AG10803 (cell line): ENCODE measurements at places on chromosomes 12 and 14.
A peak's percentile ranks its signal among the peaks of the same experiment; 100 is the strongest.

- no peak for DNase-seq
These were observed 4.0 kb downstream of the ASCL1 start for GRCh38 chr12:102961466-102961855.

DNA sequence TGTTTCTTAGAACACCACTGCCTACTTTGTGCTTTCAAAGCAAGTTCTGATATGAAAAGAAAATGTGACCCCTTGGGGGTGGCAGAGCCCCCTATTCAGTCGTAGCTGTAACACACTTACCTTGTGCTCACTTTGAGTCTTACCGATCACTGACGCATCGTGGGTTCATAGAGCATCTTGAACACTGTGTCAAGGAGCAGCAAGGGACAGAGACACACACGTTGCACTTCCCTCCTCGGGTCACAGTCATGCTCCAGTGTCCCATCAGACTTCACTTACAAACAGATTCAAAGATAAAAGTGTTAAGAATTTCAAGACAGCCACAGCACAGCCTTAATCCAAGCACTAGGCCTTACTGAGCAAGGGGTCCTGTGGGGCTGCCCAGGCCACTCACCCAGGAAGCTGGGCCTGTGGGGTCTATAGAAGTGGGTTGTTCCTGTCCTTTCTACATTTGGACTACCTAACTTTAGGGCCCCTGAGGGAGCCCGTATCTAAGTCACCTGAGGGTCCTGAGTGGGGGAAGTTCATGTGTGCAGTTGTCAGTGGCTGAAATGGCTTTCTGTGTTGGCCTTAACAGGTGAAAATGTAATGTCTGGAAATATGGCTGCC is 75.4 kb upstream of the BDKRB2 start:
- DNase-seq: no peak

DNA sequence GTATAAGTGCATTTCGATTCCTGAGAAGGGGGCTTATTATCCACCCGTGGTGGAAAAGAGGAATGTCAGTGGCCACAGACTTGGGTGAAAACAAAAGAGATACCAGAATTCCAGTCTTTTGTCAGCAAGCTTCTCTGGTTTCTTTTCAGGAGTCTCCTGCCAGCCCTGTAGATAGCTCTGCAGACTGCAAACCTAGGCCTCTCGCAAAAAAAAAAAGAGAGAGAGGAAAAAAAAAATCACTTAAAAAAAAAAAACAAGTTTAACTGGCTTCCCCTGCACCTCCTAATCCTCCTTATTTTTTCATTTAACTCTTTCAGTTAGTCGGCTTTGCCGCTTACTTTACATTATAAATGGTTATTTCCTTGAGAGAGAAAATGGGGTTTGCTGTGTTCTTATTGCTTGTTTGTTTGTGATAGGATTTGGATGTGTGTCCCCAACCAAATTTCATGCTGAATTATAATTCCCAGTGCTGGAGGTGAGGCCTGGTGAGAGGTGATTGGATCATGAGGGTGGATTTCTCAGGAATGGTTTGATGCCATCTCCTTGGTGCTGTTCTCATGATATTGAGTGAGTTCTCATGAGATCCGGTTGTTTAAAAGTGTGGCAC is 170.0 kb downstream of the BCL11B start:
- DNase-seq: no peak

GRCh38 chr14:80575763-80576162 is 364.5 kb upstream of the DIO2 start:
- no peak for DNase-seq

DNA sequence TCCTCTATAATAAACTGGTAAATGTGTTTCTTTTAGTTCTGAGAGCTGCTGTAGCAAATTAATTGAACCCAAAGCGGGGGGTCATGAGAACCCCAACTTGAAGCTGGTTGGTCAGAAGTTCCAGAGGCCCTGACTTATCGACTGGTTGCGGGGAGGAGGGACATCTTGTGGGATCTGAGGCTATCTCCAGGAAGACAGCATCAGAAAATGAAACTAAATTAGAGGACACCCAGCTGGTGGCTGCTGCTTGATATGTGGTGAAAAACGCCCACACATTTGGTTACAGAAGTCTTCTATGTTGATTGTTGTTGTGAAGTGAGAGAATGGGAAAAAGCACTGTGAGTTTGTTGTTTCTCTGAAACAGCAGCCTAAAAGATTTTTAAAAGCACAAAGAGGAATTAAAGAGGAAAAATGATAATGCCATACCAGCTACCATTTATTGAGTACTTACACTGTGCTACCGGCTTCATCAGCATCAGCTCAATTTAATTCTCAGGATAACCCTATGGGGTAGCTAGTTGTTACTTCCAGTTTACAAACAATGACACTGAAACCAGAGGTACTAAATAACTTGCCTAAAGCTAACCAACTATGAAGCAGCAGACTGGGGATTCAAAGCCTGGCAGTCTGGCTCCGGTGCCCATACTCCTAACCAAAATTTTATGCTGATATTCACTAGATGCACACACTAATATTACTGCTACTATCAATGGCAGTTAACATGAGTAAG is 24.3 kb downstream of the DDX24 start:
- DNase-seq: no peak

GRCh38 chr12:111086947-111087700 is 166.7 kb upstream of the MYL2 start:
- no peak for DNase-seq

- DNase-seq: no peak
These were observed 36.5 kb downstream of the SCFD1 start for GRCh38 chr14:30658645-30659044.

DNA sequence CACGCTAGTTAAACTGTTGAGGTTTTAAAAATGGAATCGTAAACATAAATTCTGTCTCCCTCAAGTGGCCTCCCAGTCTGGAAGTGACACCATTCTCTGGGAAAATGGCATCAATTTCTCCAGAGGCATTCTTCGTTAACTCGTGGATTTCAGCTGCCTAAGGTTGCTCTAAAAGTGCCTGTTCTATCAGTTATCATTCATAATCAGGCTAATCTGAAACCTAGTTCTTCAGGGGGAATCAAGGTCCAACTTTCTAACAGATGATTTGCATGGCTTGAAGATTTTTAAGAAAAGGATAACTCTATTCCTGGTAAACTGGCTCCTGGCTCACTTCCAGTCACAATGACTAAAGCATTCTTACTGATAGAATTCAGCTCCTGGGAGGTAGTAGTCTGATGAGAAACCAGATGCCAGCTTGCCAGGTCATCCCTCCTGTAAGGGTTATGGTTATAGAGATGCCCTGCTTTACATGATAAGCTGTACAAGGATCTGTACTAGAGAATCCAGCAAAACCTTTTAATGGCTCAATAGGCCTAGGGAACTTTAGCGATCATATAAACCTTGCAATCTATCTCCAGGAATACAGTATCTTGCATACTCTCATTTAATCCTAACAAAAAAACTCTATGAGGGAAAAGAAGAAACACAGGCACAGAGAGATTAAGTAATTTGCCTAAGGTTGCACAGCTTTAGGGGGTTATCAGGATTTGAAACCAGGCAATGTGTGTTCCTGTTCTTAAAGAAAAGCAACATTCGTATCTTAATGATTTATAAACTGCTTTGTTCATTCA is 1.5 kb downstream of the L3HYPDH start:
- DNase-seq: peak; percentile 93

DNA sequence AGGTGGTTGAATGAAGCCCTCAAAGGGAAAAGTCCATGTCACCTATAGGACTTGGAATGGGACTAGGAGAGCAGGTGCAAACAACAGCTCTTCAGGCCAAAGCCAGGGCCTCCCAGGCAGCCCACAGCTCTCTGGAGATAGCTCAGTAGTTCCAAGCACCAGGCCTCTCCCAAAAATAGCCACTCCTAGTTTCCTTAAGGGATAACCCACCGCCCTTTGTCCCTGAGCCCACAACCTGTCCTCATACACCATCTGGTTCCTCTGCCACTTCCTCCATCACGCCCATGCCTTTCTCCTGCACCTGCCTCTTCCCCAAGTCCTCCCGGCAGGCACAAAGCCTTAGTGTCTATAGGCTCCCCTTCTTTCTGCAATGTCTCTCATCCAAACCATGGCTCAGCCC is 2.1 kb downstream of the RAB15 start:
- DNase-seq: no peak
